SHP77 (cell line): ENCODE measurements at places on chromosomes 7 and 10.

DNA sequence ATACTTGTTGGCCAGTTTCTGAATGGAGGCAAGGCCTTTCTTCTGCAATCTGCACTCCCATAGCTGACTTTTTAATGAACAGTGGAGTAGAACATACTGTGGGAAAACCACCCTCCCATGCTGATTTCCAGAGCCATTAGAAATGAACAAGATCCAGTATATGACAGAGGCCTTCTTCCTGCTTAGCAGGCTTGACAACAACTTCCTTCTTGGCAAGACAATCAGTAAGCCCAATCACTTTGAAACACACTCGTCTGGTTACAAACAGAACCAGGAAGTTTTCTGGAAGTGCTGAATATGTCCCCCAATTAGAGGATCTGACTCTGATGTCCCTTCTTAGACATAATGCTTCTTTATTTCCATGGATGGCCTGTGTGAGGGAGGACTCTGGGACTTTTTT is 103.4 kb downstream of the SAMD9 start:
- DNase-seq, result no peak

- DNase-seq, result no peak
Observed at GRCh38 chr10:13563481-13564445, 23.0 kb upstream of the PRPF18 start.

- no peak for DNase-seq
Observed at GRCh38 chr10:99975942-99976809, 33.6 kb downstream of the DNMBP start.

- DNase-seq, result no peak
Observed at GRCh38 chr10:6148908-6149307, 53.8 kb upstream of the PFKFB3 start.

GRCh38 chr7:137418841-137419240 is 75.3 kb upstream of the PTN start:
- no peak for DNase-seq

DNA sequence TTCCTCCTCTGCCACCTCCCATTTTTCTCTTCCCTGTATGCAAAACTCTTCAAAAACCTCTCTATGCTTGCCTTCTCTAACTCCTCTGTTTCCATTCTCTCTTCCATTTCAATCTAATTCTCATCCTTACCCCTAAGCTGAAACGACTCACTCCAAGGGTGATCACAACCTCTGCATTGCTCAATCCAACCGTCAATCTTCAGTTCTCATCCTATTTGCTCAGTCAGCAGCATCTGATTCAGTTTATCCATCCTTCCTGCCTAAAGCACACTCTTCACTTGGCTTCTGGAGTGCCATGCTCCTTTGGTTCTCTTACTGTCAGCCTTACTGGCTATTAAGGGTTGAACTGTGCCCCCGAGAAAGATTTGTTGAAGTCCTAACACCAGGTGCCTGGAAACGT is 163.5 kb upstream of the NEBL start:
- DNase-seq, result no peak

DNA sequence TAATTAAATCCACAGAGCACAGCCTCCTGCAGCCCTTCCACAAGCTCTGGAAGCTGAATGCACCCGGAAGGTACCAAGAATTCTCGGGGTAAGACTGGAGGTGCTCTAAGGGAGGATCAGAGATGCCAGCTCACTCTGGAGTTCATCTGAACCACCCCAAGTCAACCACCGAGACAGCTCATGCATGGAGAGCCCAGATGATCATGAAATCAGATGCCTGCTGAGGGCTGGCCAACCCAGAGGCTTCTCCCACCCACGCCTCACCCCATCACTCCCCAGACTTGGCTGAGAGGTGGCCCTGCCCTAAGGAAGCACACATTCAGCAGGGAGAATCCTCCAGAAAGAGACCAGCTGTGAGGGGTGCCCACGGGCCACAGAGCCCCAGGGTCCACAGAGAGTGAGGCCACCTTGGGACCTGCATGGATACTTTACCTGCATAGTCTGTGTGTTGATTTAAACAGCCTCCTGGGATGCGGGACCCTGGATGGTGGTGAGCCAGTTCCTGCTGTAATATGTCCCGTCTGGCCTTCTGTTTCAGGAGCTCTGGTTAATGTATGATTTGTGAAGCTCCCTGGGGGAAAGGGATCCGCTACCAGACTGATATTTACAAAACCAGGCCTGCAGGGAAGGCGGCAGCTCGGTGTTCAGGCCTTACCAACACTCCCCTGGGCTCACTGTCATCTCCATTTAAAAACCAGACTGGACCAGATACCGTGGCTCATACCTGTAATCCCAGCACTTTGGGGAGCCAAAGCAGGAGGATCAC is 64.9 kb downstream of the INSIG1 start:
- DNase-seq, result no peak

DNA sequence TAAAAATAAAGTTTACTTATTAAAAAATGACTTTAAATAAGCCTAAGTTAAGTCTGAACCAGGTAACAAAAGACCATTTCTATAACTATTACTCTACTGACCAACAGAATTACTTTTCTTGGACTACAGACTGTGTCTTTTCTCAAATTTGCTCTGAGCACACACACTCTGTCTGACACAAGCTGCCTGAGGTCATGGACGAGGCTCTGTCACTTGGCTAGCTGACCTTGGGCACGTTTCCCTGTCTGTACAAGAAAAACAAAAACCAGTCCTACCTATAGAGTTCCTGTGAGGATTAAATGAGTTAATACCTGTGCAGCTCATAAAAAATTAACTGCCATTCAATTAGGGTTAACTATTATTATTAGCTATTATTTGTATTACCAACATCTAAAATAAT is 22.9 kb downstream of the ATE1 start:
- DNase-seq, result no peak

DNA sequence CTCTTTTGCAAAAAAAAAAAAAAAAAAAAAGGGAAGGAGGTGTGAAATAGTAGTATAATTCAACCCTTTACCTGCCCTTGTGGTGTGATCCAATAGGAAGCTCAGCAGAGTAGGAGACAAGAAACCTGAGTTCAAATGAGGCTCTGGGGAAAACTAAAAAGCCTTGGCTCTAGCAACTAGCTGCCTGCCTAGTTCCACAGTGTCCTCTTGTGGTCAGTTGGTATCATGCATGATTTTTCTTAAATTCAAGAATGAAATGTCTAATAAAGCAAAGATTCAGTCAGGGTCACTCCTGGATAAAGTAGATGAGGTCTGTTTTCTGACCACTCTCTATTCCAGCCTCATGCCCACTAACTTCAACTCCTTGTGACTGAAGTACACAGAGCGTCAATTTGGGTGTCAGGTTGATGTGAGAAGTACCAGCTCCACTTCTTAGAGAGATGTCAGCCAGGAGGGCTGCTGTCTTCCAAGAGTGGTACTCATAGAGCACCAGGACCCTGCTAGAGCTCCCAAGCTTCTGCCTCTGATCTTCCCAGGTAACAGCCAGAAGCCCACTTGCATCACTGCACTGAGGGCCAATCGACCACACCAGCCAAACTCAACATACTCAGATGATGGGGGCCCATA is 10.5 kb downstream of the LSM5 start:
- DNase-seq, result peak; percentile 62

- no peak for DNase-seq
Observed at GRCh38 chr7:131733604-131734003, 177.2 kb upstream of the PODXL start.

- DNase-seq, result no peak
Observed at GRCh38 chr10:67571503-67571902, 124.5 kb downstream of the CTNNA3 start.

DNA sequence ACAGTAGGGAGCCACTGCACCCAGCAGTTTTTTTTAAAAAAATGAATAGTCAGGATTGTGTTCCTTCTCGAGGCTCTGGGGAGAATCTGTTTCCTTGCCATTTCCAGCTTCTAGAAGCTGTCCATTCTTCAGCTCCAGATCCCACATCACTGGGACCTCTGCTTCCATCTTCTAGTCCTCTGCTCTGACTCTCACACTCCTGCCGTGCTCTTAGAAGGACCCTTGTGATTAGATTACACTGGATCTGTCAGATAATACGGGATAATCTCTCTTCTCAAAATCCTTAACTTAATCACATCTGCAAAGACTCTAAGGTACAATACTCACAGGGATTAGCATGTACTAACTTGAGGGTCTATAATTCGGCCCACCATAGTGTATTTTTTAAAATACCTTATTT is 158.9 kb upstream of the SP4 start:
- DNase-seq, result no peak

DNA sequence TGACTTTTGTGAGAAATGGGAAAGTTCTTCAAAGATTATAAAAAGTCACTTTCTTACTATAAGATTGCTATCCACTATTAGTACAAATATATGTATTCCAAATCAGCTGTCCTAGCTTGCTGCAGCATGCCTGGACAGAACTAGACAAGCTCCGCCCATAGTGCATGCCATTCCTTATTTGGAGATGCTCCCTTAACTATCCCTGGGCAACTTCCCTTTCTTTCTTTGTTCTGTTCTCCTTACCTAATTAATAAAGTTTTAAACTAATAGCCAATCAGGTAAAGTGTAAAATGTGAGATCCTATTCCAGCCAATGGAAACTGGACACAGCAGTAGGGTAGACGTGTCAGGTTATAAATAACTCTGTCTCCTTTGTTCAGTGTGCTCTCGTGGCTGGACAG is 281.9 kb downstream of the CAMK1D start:
- DNase-seq, result peak; percentile 20
